ENCODE measurements at places on chromosomes 11 and 22.

GRCh38 chr22:42635531-42635930 is 4.9 kb downstream of the ATP5MGL start:
- no peak for DNase-seq

DNA sequence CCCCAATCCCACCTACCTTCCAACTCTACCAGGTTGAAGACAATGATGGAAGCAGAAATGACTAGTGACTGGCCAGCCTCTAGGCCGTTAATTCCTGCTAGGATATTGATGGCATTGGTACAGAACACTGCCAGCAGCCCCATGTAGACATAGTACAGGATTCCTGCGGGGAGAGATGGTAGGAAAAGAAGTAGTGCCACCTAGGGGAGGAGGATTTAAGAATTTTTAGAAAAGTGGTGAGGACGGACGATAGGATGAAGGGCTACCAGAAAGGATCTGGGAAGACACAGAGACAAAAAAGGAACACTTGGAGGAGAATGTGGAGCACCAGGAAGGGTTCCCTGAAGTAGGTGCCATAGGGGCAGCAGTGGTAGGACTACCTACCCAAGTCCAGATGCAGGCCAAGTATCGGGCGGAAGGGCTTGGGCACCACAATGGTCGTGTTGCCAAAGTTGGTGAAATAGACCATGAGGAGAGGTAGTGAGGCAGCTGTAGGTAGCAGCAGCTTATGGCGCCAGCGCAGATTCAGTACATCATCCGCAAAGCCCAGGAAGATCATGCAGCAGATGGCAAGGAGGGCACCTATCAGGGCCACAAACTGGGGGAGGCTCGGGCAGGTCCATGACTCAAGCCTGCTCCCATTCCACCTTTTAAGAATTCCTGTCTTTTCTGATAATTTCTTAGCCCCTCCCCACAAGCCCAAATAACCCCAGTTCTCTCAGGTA is 1.2 kb downstream of the DPAGT1 start:
- no peak for DNase-seq

- DNase-seq = no peak
Observed at GRCh38 chr11:65903068-65903481, 2.9 kb upstream of the FOSL1 start.

- DNase-seq = no peak
Observed at GRCh38 chr11:86978247-86978646, 23.1 kb upstream of the FZD4 start.

- no peak for DNase-seq
Observed at GRCh38 chr11:7655253-7656217, 17.8 kb downstream of the CYB5R2 start.

- DNase-seq = no peak
Observed at GRCh38 chr22:21718499-21718898, 17.1 kb downstream of the YPEL1 start.

- DNase-seq = no peak
Observed at GRCh38 chr11:19632499-19632834, 80.2 kb upstream of the NAV2 start.

DNA sequence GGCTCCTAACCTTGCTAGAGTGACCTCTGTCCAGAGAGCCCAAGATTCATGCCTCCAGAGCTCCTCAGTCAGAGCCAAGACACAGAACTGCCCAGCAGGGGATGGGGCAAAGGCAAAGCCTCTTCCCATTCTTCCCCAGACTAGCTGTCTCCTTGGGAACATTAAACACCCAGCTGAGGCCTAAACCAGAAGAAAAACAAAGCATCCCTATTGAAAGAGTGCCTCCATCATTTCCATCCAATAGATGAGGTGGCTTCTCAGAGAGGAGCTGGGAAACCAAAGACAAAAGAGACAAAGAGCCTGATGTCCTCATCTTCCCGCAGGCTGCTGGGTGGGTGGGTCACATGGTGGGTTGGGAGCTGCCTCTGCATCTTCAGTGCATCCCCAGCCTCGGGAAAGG is 37.4 kb downstream of the COMMD9 start:
- DNase-seq = no peak

DNA sequence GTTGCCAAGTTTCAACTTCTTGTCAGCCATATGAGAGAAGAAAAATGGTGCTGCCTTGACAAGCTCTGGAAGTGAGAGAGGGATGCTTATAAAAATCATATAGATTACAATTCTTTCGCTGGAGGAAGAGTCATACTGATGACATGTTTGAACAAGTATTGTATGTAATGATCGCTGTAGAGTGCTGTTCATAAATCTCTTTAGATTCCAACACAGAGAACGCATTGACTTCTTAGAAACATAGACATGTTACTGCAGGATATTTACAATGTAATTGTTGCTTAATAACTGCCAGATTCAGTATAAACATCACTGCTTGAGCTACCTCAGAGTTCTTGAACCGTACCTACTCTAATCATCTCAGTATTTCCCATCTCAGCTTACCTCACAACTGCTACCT is 571.6 kb downstream of the LUZP2 start:
- DNase-seq = no peak

GRCh38 chr22:31490496-31490925 is 869 bp upstream of the EIF4ENIF1 start:
- DNase-seq = peak; percentile 62

GRCh38 chr22:48595511-48595905 is 1232.2 kb downstream of the BRD1 start:
- no peak for DNase-seq

DNA sequence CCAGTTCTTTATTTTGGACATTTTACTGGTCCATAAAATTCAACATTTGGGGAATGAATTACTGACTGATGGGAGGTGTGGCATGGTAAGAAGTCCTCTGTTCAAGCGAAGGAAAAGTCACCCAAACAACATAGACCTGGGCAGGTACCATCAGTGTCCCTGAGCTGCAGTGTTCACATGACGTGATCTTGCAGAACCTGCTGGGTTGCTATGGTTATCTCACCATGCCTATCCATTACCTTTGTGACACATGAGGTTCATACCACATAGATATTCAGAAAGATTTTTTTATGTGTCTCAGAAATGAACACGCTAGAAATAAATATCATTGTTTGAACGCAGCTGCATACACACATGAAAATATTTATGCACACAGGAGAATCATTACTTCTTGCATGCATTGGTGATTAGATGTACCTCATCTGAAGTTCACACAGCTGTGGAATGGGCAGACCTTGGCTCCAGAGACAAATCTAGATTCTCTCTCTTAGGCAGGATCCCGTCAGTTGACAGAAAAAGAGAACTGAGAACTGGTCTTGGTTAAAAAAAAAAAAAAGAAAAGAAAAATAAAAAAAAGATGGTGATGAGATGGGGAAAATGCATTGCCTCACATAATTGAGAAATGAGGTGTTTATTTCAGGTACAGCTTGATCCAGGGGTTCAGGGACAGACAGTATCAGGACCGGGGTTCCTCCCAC is 21.4 kb upstream of the RCN1 start:
- no peak for DNase-seq

GRCh38 chr11:86765203-86765602 is 35.1 kb upstream of the PRSS23 start:
- no peak for DNase-seq

DNA sequence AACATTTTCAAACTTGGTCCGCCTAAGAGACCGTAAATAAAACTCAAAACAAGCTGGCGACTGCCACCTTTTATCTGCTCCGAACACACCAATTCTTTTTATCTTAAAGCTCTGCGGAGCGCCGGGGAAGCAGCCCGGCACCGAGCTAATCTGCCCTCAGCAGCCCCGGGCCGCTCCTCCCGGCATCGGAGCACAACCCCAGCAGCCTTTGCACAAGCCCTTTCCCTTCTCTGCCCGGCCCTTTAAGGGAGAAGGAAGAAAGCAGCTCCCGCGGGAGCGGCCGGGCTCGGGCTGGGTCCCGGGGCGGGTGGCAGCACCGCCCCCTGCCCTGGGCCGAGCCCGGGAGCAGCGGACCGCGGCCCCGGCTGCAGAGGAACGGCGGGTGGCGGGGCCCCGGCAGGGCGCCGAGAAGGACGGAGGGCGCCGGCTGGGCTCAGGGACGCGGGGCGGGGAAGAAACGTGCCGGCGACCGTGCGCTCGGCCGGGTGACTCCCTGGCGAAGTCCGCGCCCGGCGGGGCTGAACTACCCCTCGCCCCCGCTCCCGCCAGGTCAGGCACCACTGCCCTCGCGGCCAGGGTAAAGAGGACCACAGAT is 133.6 kb upstream of the C11orf58 start:
- no peak for DNase-seq

DNA sequence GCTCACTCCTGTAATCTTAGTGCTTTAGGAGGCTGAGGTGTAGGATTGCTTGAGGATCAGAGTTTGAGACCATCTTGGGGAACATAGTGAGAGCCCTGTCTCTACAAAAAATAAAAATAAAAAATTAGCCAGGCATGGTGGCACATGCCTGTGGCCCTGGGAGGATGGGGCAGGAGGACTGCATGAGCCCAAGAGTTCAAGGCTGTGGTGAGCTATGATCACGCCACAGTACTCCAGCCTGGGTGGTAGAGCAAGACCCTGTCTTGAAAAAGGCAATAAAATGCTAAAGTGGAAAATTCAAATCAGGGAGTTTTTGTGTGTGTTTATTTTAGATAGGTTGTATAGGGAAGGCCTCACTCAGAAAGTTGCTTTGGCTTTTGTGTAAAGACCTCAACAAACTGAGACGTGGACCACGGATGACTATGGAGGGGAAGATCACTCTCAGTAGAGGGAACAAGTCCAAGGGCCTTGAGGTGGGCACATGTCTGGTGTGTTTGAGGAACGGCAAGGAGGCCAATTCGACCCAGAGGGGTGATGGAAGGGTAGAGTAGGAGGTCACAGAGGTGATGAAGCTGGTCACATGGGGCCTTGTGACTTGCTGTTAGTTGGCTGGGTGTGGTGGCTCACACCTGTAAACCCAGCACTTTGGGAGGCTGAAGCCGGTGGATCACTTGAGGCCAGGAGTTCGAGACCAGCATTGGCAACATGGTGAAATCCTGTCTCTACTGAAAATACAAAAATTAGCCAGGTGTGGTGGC is 35.7 kb downstream of the WEE1 start:
- no peak for DNase-seq

DNA sequence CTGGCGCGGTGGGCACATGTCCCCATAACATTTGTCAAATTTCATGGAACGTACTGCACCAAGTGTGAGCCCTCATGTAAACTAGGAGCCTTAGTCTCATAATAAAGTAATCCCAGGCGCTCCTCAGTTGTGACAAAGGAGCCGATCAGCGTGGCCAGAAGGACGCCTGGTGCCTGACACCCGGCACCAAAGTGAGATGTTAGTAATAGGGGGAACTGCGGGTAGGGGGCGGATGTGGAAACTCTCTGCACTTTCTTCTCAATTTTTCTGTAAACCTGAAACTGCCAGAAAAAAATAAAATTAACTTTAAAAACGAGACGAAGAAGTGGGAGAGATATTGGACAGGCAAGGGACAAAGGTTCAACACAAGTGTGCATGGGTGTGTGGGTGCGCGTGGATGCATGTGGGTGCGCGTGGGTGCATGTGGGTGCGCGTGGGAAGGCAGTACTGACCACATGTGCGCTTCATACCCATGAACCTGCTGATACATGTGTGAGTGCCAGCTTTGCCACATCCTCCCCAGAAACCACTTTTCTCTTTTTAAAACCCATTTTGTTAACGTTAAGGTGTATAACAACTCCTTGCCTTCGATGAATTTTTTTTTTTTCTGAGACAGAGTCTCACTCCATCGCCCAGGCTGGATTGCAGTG is 55.4 kb upstream of the LINC01488 start:
- DNase-seq = no peak

GRCh38 chr22:31501738-31502137 is 5.4 kb downstream of the SFI1 start:
- no peak for DNase-seq

DNA sequence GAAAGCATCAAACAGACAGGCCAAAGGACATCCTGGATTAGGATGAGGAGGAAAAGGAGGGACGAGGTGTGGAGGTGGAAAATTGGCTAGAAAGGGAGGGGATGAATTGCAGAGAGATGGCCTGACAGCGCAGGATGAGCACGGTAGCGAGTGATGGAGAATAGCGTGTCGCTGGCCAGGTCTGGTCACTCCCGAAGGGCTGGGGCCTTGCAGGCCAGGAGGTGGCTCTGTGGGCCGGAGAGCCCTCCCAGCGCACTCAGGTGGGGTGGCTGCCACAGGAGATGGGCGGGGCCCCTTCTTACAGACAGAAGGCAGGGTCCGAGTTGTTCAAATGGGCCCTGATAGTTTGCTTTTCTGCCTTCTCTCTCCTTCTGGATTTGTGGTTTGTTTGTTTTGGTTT is 37.1 kb upstream of the THY1 start:
- DNase-seq = no peak

DNA sequence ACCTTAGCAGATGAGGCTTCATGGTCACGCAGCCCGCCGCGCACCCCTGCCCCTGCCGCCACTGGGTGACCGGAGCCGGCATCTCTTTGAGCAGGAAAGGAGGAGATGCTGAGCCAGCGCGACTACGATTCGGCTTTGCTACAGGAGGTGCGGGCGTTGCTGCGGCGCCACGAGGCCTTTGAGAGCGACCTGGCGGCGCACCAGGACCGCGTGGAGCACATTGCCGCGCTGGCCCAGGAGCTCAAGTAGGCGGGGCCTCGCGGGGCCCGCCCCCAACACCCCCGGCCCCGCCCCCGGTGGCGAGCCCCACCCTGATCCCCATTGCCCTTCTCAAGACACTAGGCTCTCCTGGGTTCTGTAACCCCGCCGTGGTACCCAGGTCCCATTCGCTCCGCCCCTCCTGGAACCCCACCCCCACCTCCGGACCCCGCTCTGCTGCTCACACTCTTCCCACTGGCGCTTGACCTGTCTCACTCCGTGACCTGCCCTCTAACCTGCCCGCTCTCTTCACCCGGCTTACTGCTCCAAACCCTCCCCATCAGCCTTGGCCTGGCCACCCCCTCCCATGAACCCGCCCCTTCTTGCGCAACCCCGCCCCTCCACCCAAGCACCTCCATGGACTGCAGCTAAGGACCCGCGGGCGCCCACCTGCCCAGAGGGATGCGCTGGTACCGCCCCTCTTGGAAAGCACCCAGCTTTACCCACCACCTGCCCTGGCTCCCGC is 9.1 kb downstream of the CTSF start:
- DNase-seq = peak; percentile 30

DNA sequence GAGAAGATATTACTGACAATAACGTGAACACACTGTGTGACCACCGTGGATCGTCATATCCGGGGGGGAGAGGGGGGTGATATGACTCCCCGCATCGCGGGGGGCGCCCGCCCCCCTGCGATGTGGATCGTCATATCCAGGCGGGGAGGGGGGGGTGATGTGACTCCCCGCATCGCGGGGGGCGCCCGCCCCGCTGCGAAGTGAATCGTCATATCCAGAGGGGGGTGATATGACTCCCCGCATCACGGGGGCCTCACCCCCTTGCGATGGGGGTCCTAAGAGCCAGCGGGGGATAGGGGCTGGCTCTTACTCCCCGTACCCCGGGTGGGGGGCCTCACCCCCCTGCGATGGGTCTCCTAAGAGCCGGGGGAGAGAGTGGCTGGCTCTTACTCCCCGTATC is 19.9 kb downstream of the UNC93B1 start:
- no peak for DNase-seq

- DNase-seq = no peak
Observed at GRCh38 chr11:17865765-17866428, 131.3 kb downstream of the KCNC1 start.

- DNase-seq = no peak
Observed at GRCh38 chr11:35287344-35287890, 131.9 kb downstream of the SLC1A2 start.
